Lower leg skin (tissue), 4 donors: ENCODE measurements at places on chromosomes 12 and 14. TPM values are rescaled to one million over a fixed set of nuclear protein-coding genes. Genes with fewer than 3 reads are reported as not detected.

The TTC6 gene
- 0.93 TPM for total RNA-seq

The TMEM52B gene
- total RNA-seq: not detected

The DCN gene
- total RNA-seq: 497 TPM

The MANSC4 gene
- not detected for total RNA-seq

The CEBPE gene
- not detected for total RNA-seq
